GM10248 (cell line): ENCODE measurements at places on chromosomes 16 and 17.

DNA sequence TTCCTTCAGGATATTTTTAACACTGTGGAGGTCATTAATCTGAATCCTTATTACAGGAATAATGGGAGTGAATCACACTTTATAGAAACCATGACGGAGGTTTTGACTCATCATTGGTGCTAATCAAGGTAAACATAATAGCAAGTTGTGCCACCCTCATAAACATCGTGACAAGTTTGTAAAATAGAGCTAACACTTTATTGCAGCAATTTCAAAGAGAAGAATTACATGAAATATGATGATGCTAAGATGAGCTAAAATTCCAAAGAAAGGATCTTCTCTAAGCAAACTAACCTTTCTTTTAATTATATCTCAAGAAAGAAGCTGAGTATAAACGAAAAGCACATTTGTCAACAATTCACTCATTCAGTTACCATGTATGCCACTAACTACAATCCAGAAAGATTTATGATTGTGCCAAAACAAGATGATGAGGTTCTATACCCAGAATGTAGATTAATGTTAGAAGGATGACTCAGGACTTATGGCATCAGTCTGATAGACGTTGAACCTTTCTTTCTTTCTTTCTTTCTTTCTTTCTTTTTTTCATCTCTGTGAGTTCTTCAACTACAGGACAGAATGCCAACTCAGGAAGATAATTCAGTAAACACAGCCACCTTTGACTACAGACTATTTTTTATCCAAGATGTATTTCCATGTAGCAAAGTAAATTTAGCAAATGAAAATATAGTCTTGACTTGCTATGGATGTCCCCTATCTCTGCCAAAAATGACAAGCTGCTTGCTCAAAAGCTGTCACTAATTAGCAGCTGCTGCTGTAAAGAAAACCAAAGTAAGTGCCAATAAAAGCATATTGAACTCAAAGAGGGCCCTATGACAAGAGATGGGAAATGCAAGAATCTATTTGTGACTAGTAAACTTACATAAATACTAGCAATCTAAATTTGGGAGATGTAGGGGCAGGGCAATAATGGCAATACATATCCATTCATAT is 23.3 kb downstream of the STAT5B start:
- DNase-seq, result no peak

DNA sequence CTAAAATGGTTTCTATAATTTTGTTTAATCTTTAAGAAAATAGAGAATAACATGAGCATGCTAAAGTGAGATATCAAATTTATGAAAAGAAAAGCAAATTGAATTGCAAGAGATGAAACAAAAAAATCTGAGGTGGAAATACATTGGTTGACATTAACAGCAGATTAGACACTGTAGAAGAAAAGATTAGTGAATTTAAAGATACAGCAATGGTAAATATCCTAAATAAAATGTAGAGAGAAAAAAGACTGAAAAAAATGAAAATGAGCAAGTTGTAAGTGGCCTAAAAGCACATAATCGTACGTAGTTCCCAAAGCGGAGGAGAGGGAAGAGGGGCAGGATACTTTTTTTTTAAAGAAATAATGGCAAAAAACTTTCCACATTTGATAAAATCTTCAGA is 30.5 kb upstream of the ALDH3A2 start:
- no peak for DNase-seq

GRCh38 chr17:60345233-60345632 is 46.7 kb downstream of the USP32 start:
- DNase-seq, result no peak

- no peak for DNase-seq
These were observed 10.6 kb downstream of the TRPV3 start for GRCh38 chr17:3546997-3547396.

DNA sequence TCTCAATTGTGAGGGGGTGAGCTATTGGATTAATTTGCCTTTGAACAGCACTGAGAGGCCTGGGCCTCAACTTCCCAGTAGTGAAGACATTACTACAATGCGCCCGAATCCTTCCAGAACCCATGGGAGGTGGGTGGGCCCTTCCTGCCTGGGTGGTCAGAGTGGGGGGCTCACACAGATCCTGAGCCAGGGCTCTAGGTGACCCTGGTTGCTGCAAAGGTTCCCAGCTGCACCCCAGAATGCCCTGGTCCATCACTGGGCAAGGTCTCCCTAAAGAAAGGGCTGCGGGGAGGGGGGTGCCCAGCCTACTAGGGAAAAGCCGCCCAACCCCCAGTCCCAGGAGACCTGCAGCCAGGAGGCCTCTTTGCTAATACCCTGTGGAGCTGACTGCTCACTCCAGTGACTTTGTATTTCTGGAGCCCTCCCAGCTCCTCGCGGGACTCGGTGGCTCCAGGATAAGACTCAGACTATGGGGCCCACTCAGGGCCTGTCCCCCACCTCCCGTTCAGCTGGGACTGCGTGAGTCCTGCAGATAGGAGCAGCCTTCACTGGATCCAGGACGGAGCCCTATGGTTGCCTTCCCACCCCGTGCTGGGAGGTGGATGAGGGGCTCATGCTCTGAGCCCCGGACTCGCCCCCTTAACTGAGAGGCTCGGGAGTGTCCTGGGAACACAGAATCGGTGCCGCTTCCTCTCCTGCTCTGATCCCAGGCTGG is 40.2 kb downstream of the SLC7A5 start:
- no peak for DNase-seq

GRCh38 chr17:13362341-13363122 is 239.2 kb downstream of the HS3ST3A1 start:
- DNase-seq, result no peak

DNA sequence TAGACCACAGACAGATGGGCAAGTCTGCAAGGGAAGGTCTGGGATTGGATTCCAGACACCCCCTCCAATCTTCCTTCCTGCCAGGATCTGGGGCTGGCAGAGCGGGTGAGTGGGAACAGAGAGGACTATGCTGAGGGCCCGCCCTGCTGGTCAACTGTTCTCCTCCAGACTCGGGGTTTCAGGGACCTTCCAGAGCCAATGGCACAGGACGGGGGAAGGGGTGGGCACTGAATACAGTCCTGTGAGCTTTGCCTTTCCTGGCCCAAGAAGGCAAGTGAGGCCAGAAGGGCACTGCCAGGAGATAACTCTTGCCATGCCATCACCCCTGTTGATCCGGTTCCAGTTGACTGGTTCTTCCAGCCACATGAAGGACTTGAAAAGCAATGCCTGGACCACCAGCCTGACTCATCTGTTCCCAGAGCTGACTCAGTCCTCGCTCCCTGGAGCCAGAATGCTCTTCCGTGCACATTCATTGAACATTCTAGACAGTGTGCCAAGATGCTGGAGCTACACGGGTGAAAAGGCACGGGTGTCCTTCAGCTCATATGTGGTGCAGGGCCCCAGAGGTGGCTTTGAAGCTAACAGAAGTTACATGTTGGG is 533 bp upstream of the MEFV start:
- no peak for DNase-seq

- no peak for DNase-seq
These were observed 8.7 kb downstream of the FLOT2 start for GRCh38 chr17:28888832-28889231.

GRCh38 chr17:18250259-18250658 is 8.3 kb downstream of the FLII start:
- no peak for DNase-seq
